Stimulated activated CD4-positive, alpha-beta T cell treated with anti-CD3 and anti-CD28 coated beads, Interleukin-2, amount 100 ng/mL, for 24 hours (primary cell): ENCODE measurements at places on chromosomes 4 and X.

DNA sequence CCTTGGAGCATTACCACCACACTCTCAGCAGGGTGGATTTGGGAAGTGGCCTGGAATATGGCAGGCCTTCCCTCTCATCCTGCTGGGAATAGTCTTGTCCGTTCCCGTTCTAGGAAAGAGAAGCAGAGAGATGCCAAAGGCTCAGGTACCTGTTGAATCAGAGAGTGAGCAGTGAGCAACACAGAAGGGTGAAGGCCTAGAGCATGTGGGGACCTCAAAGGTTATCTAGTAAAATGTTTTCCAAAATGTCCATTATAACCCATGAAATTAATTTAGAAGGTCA lies 30.8 kb downstream of the SLC16A2 start:
- DNase-seq: no peak

DNA sequence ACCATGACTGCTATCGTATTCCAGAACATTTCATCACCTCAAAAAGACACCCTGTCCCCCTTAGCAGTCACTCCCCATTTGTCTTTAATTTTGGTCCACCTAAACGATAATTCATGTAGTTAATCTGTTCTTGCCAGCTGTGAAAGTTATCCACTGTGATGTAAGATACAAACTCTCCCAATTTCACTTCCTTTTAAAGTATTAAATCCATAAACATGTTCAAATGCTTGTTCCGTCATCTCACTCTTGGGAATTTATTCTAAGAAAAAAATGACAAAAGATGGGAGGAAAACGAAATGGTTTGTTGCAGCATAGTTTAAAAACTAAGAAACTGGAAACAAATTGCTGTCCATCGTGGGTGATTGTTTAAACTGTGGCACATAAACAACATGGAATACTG lies 53.7 kb upstream of the IRF2 start:
- no peak for DNase-seq

- DNase-seq: no peak
Measured at GRCh38 chrX:31212856-31213748, 141.3 kb upstream of the FTHL17 start.

GRCh38 chr4:186617921-186618320 lies 62.6 kb upstream of the MTNR1A start:
- no peak for DNase-seq

- DNase-seq: no peak
Measured at GRCh38 chr4:173045571-173045970, 123.0 kb upstream of the GALNT7 start.
